ENCODE measurements at places on chromosomes 6 and 20.

DNA sequence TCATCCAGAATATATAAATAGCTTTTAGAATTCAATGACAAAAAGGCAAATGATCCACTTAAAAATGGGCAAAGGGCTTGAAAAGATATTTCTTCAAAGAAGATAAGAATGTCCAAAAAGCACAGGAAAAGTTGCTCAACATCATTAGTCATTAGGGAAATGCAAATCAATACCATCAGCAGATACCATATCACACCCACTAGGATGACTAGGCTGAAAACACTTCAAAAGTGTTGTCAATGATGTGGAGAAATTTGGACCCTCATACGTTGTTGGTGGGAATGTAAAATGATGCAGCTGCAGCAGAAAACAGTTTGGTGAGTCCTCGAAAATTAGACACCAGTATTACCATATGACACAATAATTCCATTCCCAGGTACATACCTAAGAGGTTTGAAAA is 303.6 kb upstream of the SLC35B3 start:
- no peak for DNase-seq

DNA sequence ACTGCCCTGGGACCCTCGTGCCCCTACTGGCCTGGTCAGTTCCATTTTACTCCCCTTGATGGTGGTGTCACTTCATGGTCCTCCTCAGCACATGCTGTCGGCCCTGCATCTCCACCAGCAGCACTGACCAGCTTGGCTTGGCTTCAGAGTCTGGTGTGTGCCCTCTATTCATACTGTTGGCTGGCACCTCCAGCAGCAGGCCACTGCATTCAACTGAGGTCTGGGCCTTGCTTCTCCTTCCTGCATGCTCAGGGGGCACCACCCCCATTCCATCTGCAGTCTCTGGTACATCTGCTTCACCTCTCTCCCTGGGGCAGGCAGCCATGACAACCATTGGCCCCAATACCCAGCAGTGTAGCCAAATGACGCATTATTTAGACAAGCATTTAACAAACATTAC is 155.9 kb downstream of the SLC24A3 start:
- no peak for DNase-seq

- DNase-seq = no peak
Measured at GRCh38 chr6:110548110-110548847, 71.9 kb upstream of the SLC22A16 start.

DNA sequence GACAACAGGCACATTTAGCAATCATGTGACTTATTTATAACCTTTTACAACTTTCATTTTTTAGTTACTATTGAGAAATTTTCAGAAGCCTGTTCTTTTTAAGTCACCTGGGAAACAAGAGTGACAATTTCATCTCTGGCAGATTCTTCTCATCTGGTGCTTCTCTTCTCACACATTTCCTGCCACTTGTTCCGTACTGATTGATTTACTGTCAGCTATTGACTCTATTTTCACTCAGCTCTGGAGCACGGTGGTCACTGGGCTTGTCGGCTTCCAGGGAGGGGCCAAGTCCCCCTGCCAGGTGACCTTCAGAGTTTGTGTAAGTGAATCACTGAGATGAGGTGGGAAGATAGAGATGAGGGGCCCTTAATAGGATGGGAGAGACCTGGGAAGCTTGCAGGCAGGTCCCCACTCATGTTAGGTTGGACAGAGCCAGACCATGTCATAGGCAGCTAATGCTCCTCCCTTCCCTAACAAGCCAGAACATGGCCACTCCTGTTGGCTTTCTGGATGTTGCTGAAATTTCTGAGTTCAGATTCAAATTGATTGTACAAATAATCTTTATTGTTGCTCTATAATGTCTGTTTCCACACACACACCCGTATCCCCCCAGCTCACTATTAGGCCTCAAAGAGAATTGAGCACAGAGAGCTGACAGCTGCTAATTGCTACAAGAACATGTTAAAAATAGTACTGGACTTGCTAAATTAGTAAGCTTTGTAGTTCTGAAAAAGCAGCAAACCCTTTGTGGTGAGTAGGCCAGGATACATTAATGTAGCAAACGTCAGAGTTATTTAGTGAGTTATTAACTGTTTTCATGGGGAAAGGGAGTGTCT is 13.3 kb downstream of the DUSP22 start:
- no peak for DNase-seq

GRCh38 chr6:28442586-28442985 is 705 bp downstream of the ZSCAN23 start:
- no peak for DNase-seq

GRCh38 chr6:160733050-160733646 is 31.1 kb downstream of the PLG start:
- DNase-seq = peak; percentile 43

DNA sequence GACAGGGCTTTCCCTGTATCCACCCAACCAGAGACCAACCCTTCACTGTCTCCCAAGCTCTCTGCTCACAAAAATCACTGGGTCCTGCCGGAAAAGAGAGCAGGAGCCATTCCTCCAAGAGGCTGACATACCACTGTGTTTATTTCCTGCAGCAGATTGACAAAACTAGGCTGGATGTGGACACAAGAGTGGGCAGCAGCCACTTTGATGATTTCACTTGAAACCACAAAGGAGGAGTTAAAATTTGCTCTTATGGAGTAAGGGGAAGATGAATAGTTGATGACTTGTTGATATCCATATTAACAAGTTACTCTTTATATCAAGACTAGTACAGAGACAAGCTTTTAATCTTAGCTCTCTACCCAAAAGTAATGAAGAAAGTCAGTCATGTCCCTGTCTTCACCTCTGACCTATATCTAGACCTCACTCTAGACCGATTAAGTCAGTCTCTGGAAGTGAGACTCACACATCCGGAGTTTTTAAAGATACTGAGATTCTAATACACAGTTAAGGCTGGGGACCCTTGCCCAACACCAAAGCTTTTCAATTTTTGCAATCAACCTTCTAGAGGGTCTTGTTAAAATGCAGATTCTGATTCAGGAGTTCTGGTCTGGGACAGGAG is 73.8 kb downstream of the SCML4 start:
- DNase-seq = no peak

- peak; percentile 24 for DNase-seq
Measured at GRCh38 chr6:786946-787763, 94.2 kb upstream of the EXOC2 start.

DNA sequence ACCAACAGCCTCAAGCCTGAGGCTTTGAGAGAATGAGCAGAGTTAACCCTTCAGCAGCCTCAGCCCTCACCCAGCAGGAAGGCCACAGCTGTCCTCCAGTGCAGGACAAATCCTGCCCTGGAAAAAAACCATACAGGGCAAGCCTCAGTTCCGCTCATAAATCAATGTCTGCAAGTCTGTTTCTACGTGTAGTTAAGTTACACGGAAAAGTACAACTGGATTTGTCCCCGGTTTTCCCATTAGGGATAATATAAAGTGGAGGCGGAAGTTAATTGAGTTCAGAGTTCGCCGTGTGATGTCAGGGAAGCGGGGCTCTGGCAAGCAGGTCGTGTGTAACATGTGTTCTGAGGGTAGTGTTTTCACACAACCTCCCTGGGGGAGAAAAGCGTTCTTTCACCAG is 44.2 kb upstream of the EYA2 start:
- no peak for DNase-seq

GRCh38 chr6:48766349-48766748 is 655.4 kb upstream of the PTCHD4 start:
- no peak for DNase-seq

DNA sequence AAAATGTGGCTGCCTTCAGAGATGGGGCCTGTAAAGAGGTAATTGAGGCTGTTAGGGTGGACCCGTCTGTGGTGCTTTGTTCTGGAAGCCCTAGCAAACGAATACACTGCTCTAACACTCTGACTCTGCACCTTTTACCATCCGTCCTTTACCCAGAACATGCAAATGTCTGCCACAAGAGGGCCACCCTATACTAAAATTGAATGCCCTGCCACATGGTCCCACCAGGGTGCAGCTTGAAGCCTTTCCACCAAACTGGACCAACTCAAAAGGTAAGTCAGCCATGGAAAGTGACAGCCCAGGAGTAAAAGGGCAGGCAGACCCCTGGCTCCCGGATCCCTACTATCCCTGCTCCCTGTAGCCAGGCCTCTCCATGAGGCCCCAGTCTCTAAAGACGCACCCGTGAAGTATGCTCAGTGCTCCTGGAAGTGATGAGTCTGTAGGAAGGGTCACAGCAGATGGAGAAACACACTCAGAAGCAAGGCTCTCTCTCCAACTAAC is 5.8 kb upstream of the BFSP1 start:
- DNase-seq = peak; percentile 81

DNA sequence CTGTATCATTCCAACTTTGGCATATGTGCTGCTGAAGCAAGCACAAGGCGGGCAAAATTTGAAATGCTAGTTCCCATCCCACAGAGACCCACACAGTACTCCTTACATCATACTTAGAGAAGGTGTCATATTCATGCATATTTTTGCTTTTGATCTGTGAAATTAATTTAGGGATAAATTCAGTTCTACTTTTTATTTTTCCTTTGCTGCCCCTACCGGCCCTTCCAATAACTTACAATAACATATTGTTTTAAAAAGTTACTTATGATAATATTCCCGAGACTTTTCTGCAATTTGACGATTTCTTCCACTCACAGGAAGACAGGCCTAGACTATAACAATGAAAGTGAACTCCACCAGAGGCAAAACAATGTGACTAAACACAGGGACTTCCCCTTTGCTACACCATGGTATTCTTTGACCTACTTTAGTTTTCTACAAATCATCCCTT is 35.0 kb downstream of the SESN1 start:
- DNase-seq = peak; percentile 70

- no peak for DNase-seq
Measured at GRCh38 chr20:36784900-36785299, 11.3 kb upstream of the DSN1 start.

- DNase-seq = no peak
Measured at GRCh38 chr6:49541936-49542335, 8.5 kb upstream of the C6orf141 start.

Measured in CD4-positive, alpha-beta T cell treated with Interleukin-21 for 1 hour (primary cell).